ENCODE measurements at places on chromosomes 6 and 20.

DNA sequence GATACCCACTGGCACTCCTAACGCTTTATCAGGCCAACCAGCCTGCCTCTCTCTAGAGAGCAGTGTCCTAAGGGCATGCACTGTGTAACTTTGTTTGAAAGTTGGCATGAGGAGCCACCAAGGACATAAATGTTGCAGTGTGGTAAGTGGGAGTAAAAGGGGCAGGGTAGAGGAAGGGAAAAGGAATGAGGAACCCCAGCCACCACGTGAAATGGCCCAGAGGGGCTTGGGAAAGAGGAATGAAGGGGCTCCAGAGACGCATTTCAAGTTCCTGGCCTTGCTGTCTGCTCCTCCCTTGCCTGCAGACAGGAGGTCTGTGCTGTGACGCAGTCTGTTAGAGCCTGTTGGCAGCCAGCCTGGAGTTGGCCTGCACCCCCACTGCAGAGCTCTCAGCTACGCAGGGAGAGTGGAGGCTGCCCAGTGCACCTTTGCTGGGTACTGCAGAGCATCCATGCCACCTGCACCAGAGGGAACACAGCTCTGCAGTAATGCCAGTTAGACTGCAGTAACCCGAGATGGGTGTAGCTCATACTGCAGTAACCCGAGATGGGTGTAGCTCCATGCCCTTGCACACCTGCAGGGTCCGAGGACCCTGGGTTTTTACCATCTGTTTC lies 86.8 kb upstream of the SNAP25 start:
- no peak for DNase-seq

- DNase-seq = no peak
These were observed 53.9 kb downstream of the CDK19 start for GRCh38 chr6:110761371-110761770.

DNA sequence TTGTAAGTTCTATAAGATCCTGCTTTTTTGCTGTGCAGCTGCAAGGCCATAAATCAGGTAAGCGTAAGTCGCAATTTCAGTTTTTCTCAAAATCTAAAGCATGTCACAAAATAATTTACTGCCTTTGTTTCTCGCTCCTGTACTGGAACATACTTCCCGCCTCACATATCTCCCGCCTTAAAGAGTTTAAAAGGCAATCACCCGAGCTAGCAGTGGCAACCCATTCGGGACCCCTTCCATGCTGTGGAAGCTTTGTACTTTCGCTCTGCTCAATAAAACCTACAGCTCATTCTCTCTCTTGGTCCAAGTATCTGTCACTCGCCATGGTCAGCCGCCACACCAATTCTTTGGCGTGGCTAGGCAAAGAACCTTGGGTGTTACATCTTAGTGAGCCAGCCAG lies 34.0 kb downstream of the CEP85L start:
- no peak for DNase-seq

DNA sequence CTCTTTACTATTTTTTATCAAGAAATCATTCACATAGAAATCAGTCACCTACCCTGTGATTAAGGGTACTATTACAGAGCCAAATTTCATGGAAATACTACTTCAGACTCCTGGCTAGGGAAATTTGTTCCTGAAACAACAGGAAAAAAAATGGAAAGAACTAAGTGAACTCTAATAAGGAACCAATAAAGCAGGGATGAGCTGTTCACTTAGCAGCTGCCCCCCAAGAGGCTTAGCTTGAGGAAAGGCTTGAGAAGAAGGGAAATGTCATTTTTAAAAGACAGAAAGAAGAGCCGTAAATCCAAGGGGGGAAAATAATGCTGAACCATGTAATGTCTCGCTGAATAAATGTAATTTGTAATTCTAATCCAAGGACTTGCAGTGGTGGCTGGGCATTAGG lies 88.8 kb downstream of the COL21A1 start:
- DNase-seq = no peak

DNA sequence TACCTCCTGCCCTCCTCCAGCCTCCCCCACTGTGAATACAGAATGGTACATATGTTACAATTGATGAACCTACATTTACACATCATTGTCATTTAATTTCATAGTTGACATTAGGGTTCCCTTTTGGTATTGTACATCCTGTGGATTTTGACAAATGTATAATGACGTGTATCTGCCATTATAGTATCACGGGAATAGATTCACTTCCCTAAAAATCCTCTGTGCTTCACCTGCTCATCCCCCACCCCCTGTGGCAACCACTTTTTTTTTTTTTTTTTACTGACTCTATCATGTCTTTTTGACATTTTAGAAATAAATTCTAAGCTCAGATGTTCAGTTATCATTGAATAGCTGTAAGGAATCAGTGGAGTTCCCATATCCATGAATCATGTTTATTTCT lies 30.4 kb downstream of the HECA start:
- no peak for DNase-seq

GRCh38 chr20:37335642-37336368 lies 10.1 kb upstream of the SRC start:
- DNase-seq = no peak

GRCh38 chr20:48638546-48638945 lies 189.3 kb downstream of the PREX1 start:
- no peak for DNase-seq

DNA sequence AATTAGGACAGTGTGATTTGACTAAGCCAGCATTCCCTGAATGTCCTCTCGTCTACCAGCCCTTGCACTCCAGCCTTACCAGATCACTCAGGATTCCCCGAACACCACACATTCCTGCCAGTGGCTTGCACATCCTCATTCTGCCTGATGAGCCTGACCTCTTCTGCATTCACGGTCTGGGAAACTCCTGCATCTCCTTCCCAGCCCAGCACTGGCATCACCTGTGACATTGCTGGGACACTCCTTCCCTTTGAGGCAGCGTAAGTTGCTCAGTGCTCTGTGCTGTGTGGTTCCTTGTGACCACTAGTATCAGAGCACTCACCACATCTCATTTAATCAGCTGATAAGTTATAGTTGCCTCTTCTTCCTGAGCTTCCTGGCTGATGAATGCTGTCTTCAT lies 17.3 kb downstream of the NCOA7 start:
- no peak for DNase-seq

GRCh38 chr20:15654208-15654649 lies 919.0 kb downstream of the KIF16B start:
- no peak for DNase-seq
